Dermis microvascular lymphatic vessel endothelial cell (primary cell): ENCODE measurements at places on chromosomes 13 and 19. TPM values are rescaled to one million over a fixed set of nuclear protein-coding genes. Genes with fewer than 3 reads are reported as not detected.

Gene UPK1A
- total RNA-seq: not detected in 2 replicates

Gene IL4I1
- total RNA-seq: 1.6 and 1.9 TPM in 2 replicates

Gene ZNF724
- 4.9 and 5.3 TPM in 2 replicates for total RNA-seq

Gene NCLN
- total RNA-seq: 33.2 and 45.0 TPM in 2 replicates

Gene CGB3
- total RNA-seq: not detected in 2 replicates

Gene CPB2
- total RNA-seq: under 0.01 TPM in 1 of 2 replicates, not detected in the other

Gene ZNF134
- 13.2 and 16.4 TPM in 2 replicates for total RNA-seq

Gene KCTD15
- total RNA-seq: 34.5 and 50.7 TPM in 2 replicates

- no peak for DNase-seq
These were observed 10.3 kb downstream of the PTPRS start for GRCh38 chr19:5330307-5330720.

GRCh38 chr19:43486412-43486811, 18.1 kb downstream of the PHLDB3 start:
- DNase-seq: no peak

GRCh38 chr19:13347367-13347766, 158.9 kb downstream of the CACNA1A start:
- no peak for DNase-seq

DNA sequence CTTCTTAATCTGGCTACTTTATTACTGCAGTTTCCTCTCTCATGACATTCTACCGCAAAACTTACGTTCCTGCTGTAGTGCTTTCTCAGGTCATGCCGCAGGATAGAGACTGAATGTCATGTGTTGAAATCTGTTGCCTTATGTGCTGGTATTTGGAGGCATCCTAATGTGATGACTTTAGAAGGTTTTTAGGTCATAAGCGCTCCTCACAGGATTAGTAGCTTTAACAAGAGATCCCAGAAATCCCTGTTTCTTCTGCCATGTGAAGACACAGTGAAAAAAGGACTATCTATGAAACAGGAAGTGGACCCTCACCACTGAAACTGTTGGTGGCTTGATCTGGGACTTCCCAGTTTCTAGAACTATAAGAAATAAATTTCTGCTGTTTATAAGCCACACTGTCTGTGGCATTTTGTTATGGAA, 209.3 kb downstream of the LACC1 start:
- DNase-seq: no peak

DNA sequence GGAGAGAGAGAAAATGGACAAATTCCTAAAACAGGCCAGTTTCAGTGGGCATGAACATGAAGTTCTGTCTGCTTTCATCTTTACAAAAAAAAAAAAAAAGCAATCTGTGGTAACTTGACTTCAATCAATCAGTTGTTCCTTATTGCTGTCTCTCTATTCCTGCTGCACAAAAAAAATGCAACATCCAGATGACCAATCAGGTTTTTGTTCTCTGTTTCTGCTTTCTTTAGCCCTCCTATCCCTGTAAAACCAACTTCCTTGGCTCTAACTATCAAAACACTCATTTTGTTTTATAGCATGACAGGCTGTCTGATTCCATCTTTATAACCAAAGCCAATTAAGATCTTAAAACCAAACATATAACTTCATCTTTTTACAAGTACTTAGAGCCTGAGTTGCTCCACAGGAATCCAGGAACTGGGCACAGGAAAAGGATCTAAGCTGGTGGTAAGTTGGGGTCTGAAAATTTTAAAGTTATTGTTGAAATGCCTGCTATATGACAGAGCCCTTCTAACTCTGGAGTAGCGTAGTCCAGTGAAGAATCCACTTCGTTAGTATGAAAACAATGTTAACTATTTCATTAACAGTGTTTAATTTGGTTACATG, at the start of gene FPR3:
Gene FPR3 (plus strand): TSS at position 273 of the 606 bp plus-strand sequence. CDS start 28,592 bp downstream, outside the sequence.
- DNase-seq: no peak

DNA sequence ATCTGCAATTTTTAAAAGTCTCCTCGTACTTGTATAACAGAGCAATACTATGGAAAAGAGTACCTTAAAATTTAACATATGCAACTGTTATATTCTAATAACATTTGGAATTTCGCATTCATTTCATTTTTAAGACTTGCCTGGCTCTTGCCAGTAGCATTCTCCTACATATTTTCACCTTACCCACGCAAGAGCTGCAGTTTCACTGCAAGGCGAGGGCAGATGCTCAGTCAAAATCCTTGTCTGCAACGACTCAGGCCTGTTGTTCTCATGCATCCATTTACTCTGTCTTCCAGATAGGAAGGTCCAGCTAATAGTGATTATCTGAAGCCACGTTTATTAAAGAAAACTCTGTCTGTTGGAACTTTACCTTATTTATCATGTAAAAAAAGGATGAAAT, 227.0 kb upstream of the RFC3 start:
- no peak for DNase-seq

DNA sequence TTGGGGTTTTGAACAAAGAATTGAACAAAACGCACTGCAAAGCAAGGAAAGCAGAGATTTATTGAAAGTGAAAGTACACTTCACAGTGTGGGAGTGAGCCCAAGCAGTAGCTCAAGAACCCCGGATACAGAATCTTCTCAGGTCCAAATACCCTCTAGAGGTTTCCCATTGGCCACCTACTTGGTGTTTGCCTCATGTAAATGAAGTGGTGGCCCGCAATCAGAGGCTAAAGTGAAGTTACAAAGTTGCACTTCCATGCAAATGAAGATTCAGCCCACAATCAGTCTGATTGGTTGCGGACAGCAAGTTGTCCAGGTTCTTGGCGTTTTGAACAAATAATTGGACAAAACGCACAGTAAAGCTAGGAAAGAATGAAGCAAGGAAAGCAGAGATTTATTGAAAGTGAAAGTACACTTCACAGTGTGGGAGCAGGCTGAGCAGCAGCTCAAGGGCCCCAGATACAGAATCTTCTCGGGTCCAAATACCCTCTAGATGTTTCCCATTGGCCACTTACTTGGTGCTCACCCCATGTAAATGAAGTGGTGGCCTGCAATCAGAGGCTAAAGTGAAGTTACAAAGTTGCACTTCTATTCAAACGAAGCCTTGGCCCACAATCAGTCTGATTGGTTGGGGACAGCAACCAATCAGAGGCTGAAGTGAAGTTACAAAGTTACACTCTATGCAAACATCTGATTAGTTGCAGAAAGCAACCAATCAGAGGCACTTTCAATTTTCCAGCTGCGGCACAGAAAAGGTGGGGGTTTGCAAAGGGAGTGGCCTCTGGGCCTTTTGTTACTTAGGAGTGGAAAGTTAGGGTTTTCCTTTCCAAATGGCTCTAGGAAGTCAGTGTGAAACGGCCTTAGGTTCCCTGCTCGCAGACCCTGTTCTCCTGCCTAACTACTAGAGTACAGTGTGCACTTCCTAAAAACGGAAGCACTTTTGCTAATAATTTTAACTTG, 4.8 kb upstream of the TM9SF2 start:
- peak; percentile 73 for DNase-seq

- no peak for DNase-seq
These were observed 445.8 kb downstream of the SUCLA2 start for GRCh38 chr13:47555235-47555634.

GRCh38 chr19:16586991-16587832, 15.0 kb upstream of the SLC35E1 start:
- no peak for DNase-seq

- DNase-seq: peak; percentile 46
These were observed 4.4 kb downstream of the EFNB2 start for GRCh38 chr13:106530980-106531481.

DNA sequence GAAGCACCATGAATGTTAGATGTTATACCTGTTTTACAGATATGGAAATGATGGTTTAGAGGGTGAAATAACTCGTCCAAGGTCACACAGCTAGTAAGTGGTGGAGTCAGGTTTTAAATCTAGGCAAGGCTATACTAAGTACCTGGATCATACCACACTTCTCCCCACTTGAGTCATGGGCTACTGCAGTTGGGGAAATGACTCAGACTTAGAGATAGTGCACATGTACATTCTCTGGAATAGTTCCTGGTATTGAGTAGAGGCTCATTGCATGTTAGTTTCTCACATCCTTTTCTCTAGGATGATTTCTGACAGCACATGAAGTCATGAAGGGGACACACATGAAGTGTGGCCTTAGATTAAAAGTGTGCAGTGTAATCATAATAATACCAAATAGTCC, 76.2 kb upstream of the TNFSF11 start:
- peak; percentile 12 for DNase-seq

- no peak for DNase-seq
These were observed 42.2 kb upstream of the TEX29 start for GRCh38 chr13:111278258-111278657.

DNA sequence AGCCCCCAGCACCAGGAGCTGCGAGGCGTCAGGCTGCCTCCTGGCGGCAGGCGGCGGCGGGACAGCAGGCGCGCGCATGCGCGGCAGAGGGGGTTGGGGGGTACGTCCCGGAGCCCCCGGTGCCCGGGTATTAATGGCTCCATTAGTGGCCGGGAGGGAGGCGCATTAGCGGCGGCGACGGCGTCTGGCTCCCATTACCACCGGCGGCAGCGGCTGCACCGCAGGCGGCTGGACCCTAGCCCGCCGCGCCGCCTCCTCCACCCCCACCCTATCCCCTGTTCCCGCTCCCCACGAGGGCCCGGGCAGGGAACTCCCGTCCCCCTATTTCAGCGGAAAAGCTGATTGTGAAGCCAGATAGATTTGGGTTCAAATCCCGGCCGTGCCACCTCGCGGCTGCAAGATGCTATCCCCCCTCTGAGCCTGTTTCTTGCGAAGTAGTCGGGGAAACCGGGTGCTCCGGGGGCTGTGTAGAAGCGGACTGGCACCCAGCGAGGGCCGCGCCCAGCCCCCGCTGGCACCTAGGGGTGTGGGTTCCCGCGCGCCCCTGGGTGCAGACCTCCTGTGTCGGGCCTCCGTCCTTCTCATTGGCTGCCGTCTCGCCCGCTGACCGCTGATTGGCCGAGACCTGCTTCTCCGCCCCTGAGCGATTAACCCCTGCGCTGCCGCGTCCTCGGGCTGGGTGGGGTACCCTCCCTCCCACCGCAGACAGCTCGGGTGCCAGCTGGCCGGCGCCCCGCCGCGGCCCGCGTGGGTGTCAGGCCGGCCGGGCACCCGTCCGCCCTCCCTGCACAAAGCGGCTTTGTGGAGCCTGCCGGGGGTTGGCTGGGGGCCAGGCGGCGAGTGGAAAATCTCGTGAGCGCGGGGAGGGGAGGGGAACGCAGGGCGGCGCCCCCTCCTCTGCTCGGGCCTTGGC, 11.1 kb downstream of the CIC start:
- peak; percentile 56 for DNase-seq

DNA sequence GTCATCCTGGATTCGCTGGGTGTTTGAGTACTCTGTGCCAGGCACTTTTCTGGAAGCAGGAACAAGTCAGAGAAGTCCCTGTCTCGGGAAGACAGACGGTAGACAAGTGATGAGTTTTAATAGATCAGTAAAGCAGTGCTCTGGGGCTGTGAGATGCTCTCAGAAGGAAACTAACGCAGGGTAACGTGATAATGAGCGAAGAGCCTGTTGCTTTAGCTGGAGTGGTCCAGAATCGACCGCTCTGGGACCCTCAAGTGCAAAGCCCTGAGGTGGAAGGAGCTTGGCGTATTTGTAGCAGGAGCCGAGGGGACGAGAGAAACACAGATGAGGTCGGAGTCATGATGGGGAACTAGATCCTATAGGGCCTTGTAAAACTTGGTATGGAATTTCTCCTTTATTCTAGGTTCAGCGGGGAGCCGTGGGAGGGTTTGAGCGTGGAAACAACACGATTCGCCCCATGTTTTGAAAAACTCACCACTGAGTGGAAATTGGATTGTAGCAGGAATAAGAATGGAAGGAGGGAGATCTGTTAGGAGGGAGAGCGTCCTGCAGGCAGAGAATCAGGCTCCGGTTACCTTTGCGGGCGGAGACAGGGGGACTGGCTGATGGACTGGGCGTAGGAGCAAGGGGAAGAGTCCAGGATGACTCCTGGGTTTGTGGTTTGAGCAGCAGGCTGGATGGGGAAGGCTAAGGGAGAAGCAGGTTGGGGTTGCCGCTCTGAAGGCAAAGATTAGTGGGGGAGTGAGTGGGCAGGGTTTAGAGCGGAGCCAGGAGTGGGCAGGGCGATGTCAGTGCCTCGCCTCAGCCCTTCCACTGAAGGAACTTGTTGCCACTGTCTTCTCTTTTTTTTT, 763 bp downstream of the POLD1 start:
- DNase-seq: no peak

- DNase-seq: no peak
These were observed 102.8 kb downstream of the EFNB2 start for GRCh38 chr13:106432636-106433035.
